Fibroblast of skin of right quadriceps (primary cell): ENCODE measurements at places on chromosomes 7 and 10.

- peak; percentile 13 for DNase-seq
Measured at GRCh38 chr7:116030651-116031276, at the start of gene TFEC. Gene TFEC (minus strand): TSS chr7:116030763. CDS start chr7:115984441, 46,322 bp downstream.

DNA sequence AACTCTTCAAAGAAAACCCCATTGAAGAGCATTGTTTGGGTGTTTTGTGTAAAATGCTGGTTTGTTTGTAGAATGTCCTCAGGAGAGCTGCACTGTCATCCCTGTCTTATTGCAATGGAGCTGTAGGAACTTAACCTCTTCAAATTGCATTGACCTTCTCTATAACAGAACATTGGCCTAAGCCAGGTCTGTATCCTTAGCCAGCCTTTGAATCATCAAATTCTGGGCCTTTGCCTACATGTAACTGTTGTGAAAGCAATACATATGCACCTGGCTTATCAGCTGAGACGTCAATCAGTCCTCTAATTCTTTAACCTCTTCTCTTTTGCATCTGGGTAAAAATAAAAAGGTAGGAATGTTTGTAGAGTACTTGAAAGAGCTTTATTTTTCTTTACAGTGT lies 196.0 kb downstream of the CSTF2T start:
- no peak for DNase-seq

DNA sequence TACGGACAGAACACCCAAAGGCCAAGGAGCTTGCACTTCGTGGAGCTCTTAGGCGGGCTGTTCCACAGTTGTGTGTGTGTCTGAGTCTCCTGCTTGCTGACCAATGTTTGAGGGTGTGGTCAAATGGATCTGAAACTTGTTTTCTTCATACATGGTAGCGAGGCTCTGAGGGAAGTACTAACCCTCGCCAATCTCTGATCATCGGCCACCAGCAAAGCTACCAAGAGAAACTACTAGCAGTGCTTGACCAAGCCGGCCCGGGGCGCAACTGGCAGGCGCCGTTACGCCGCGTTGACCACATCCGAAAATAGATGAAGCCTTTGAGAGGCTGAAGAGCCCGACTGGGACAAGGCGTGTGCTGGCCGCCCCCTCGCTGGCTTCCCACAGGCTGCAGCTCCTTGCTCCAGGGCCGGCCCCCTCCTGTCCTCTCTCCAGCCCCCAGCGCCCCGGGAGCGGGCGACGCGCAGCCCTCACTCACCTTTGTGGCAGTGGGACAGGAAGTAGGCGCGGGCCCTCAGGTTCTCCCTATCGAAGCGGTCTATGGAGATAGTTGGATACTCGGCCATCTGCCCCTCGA lies 384 bp downstream of the DCLRE1C start:
- DNase-seq = peak; percentile 35

DNA sequence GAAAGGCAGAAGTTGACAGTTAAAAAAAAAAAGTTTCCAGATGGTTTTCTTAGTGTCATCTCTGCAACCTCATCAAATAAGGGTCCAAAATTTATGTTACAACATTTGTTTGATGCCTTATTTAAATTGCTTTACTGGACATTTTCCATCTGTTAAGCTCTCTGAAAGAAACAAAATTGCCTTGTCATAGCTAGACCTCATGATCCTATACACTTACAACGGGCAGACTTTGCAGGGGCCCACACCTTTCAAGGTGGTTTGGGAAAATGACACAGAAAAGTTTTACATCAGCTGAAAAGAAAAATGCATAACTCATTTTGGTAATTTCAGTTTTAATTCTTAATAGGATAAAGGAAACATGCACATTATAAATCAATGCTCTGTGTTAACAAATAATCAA lies 1.4 kb upstream of the TES start:
- no peak for DNase-seq
